Stimulated activated CD4-positive, alpha-beta T cell treated with anti-CD3 and anti-CD28 coated beads, Interleukin-1b, Interleukin-23, amount 100 ng/mL, for 1 hour (primary cell): ENCODE measurements at places on chromosomes 11 and 22.

DNA sequence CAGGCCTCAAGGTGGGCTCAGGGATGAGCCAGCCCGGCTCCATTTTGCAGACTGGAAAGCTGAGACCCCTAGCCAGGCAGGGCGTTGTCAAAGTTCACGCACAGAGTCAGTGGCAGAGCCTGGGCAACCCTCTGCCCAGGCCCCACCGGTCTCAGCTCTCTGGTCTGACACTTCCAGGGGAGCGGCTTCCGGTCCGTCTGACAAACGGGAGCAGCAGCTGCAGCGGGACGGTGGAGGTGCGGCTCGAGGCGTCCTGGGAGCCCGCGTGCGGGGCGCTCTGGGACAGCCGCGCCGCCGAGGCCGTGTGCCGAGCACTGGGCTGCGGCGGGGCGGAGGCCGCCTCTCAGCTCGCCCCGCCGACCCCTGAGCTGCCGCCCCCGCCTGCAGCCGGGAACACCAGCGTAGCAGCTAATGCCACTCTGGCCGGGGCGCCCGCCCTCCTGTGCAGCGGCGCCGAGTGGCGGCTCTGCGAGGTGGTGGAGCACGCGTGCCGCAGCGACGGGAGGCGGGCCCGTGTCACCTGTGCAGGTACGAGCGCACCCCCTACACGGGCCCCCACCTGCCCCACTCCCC is 36.0 kb downstream of the CD6 start:
- DNase-seq = no peak

DNA sequence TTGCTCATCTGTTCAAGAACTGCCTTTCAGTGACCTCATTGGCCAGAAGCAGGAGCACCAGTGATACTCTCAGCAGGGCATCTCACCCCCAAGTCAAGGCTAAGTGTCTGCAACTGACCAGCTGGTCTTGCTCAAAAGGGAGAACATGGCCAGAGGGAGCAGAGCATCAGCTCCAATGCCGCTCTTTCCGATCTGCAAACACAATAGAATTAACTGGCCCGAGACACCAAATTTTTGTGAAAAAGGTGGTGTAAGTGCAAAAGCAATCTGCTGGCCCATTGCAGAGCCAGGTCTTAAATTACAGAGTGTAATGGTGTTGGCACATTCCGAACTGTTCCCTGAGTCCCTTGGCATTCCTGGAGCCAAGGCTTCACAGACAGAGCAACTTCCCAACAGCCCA is 97.0 kb downstream of the PKNOX2 start:
- no peak for DNase-seq

- DNase-seq = no peak
Measured at GRCh38 chr11:108239076-108239475, 16.2 kb downstream of the ATM start.

DNA sequence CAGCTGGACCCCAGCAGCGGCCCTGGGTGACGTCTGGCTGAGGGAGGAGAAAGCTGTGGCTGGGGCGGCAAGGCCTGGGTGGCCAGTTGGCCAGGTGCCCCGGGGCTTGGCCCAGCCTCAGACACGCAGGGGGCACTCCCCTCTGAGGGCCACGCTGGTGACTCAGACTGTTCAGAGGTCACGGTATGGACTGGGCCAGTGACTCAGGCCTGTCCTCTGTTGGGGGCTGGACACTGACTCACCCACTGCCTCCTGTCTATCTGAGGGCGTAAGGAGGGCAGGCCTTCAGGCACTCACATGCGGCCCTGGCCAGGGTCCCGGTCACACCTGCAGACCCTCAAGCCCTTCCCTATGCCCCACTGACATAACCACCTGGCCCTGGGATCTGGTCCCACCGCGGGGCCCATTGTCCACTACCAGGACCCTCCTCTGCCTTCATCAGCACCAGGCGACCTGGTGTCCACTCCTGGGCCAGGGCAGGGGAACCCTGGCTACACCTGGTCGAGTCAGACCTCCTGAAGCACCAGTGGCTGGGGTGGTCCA is 3.7 kb upstream of the MUC5AC start:
- no peak for DNase-seq

DNA sequence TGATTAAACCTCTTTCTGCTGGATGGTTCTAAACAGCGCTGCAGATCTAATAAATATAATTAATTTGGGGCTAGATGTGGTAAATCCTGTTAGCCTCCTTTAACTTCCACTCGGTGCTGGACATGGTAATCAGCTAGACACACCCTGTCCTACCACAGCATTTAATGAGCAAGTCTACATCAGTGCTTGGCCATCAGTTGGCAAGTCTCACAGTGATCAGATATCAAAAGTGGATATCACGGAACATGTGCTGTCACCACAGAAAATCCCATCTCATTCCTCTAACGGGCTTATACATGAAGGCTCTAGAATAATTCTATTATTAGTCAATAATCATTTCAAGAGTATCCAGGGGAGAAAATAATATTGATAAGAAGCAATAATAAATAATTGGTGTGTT is 5.6 kb upstream of the USP28 start:
- DNase-seq = no peak

DNA sequence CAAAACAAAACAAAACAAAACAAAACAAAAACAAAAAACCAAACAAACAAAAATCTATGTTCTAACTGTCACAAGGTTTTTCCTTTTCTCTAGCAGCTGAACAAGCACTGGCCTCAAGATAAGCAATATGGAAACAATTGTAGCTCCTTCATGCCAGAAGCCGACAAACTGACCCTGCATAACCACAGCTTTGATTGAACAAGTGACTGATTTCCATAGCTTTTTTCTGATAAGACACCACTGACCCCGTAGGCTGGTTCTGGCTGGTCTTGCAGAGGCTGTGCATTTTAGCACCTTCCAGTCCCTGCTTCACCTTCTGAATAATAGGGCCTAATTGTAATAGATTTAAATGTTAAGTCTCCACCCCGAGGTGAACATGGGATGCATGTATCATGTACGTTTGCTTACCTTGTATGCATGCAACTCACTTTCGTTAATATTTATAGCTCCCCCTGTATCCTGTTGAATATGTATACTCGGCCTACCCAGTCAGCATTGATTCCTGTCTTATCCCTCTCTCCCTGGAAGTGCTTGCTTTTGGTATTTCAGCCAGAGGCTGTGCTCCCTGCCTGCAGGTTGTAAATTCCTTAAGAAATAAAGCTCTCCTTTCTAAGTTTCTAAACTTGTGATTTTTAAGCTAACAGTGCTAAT is 49.6 kb downstream of the CNTF start:
- DNase-seq = no peak

- DNase-seq = no peak
Measured at GRCh38 chr22:35674335-35674734, 26.1 kb downstream of the APOL6 start.

DNA sequence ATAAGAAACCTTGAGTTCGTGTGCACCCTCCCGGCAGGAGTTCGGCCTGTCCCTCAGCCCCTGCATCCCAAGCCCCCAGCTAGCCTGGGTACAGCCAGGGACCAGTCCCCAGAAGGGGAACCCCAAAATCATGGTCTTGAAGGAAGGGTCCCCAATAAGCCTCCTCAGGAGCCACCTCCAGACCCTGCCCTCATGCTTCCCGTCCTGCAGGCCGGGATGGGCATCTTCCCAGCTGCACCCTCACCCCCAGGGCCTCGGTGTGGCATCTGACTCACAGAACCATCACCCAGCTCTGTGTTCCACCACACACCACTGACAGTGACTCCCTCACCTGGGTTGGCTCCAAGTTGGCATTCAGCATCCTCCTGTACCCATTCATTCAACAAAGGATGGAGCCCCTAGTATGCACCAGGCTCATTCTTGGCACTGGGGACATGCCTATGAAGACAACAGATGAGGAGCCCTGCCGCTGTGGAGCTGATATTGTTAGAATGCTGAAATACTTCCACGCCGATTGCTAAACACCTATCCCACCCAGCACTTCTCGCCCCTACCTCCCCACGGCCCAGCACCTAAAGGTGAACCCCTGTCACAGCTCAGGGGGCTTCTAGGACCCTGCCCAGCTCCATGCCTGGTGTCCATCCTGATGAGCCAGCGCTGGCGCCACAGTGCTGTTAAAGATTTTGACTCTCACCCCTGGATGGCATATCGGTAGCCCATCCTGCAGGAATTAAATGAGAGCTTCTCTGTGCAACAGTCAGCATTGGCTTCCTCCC is 77.8 kb downstream of the BUD13 start:
- no peak for DNase-seq

DNA sequence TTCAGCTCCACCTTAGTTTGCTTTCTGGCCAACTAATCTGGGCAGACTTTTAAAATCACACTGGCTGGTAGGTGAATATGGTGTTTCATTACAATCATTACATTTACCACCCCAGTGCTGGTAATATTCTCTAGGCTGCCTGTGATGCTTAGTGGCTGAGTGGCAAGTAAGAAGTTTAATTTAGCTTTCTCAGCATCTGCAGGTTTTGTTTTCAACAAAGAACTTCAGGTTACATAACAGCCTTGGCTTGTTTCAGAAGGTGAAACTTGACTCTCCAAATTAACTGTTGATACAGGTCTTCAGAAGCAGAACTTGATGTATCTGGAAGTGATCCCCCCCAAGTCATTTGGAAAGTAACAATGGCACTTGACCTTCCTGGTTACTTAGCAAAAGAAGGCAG is 423.3 kb upstream of the CCDC90B start:
- DNase-seq = no peak

DNA sequence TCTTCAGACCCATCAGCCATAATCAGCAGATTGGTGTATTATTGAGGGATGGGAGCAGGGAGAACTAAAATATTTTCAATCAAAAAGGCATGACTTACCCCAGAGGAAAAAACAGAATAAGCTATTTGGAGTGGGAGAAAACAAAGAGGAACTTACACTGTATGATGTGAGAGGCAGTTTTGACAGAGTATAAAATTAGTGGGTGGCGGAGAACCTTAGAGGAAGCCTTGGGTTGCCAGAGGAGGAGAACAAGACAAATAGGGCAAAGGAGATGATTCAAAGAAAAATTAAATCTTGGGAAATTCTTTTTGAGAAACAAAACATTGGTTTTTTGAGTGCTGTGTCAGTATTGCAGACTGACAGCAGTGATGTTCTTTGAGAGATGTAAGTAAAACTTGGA is 285.0 kb downstream of the C11orf87 start:
- no peak for DNase-seq

DNA sequence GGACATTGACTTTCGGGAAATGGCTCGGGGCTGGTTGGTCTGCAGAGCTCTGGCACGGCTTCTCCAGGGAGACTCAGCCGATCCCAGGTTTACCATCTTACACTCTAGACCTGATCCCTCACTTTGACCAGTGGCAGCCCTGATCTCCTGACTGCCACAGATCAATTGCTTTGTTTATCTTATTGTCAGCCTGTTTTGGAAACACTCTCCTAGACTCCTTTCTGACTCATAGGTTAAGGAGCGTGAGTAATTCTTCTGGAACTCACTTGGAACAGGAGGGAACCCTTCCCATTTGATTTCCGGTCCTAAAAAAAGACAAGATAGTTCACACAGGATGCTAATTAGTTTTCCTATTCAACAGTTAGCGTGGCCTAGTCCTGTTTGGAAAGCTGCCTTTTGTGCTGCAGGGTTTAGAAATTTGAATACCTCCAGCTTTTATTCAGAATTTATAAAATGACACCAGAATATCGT is 16.0 kb upstream of the BMAL1 start:
- DNase-seq = no peak

DNA sequence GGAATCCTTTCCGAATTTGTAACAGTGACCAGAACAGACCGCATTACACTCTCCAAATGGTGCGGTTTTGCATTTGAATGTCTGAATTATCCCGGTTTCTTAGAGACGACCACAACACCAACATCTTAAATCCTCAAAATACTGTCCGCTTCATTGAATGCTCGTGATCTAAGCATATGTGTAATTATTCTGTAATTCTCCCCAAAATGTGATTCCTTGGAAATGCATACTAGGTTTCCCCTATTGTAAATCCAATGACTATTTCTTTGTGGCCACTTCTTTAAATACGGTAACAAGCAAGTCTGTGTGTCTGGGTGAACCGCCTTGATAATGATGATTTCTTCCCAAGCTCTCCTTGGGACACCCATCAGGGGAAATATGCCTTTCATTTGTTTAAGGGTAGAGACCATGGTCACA is 87.3 kb upstream of the DBX1 start:
- DNase-seq = no peak

GRCh38 chr11:19730373-19730772 is 17.7 kb downstream of the NAV2 start:
- no peak for DNase-seq

- no peak for DNase-seq
Measured at GRCh38 chr11:27207025-27207650, 155.9 kb downstream of the CCDC34 start.

DNA sequence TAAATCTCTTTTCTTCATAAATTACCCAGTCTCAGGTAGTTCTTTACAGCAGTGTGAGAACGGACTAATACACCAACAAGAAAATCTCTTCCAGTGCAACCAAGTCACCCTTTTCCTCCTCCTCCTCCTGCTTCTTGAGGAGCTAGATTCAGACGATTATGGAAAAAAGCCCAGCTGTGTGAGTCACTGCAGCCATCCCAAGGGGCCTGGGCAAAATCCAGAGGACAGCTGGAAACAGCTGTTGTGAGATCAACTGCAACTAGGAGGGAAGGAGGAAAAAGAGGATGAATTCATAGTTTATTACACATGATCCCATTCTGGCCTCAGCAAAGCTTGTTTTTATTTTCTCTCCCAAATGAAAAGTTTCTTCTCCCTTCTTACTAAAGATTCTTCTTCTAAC is 32.9 kb downstream of the RBFOX2 start:
- no peak for DNase-seq

- DNase-seq = no peak
Measured at GRCh38 chr11:107606141-107606540, 15.2 kb downstream of the ELMOD1 start.

GRCh38 chr22:26548984-26549383 is 36.7 kb upstream of the TFIP11 start:
- DNase-seq = no peak

DNA sequence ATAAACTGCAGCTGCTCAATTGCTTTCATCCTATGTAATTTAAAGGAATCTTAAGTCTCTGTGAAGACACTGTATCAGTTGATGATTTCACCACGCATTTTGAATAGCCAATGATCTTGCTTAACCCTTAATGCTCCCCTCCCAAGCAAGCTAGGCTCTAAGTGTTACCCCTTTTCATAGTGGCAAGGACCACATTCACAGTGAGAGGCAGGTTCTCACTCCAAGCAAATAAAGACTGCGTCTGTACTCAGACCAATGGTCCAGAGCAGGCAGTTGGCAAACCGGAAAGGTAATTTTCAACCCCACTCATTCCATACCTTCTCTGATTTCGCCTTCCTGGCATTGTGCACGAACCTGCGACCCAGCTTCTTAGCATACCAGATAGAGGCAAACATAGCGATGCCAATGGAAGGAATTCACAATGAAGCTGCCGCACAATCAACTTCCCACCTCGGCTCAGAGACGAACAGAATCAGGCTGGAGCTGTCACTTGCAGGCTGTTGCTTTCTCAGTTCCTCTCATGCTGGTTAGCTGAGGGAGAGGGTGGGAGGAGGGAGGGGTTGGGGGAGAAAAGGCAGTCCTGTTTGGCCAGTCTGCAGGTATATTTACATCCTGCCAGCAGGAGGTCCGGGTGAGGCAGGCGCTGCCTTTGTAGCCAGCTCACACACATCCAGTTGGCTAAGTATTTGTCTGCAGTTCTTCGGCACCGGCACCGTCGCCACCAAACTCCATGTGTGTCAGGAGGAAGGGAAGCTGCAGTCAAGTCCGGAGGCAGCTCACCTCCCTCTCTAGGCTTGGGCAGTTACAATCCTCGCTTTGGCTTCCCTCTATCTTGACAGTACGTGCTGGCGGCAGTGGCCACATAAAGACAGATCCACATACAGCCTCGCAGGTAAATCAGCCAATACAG is 1151.2 kb upstream of the CCDC90B start:
- DNase-seq = no peak

GRCh38 chr11:26995701-26996460 is 2.0 kb downstream of the FIBIN start:
- no peak for DNase-seq
